ENCODE measurements at places on chromosomes 5 and 9.

- DNase-seq = peak; percentile 15
Measured at GRCh38 chr9:78035383-78035993, 3.9 kb upstream of the GNAQ start.

DNA sequence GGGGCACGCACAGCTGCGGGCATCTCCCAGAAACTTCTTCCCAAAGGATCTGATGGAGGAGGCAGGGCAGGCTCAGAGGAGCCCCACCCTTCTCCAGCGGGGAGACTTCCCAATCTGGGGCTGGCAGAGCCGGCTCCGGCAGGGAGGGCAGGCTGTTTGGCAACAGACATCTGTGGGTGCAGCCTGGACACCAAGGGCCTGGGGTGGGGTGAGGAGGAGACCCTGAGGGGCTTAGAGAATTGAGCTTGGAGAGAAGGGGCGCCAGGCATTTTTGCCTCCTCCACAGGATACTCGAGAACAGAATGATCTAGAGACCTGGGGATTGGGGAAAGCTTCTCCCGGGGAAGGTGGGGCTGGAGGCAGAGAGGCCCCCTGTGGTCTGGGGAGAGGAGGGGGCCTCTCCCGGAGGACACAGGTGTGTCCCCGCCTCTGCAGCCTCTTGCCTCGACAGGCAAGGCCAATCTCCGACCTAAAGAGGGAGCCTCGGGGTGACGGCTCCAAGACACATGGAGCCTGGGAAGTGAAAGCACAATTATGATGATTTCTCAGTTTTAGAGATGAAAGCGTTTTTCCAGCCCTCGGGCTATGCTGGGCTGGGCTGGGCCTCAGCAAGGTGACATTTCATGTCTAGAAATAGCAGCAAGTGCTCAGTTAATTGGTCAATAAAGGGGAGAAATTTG is 8.4 kb downstream of the LHX3 start:
- DNase-seq = no peak

GRCh38 chr5:130923543-130924124 is 241.4 kb downstream of the HINT1 start:
- no peak for DNase-seq

DNA sequence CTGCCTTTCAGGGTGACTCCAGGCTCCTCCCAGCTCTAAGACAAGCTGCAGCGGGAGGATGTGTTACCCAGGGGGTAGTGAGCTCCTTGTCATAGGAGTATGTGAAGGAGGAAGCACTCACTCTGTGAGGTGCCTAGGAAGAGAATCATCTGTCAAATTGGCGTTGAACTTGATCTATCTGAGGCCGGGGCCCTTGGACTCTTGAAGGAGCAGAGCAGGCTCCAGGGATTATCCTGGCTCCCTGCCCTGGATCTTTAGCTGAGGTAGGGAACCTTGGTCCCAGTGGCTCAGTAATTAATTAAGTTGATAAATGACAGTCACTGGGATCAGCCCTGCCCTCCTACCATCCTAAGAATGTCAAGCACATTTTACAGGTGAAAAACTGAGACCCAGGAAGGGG is 15.5 kb downstream of the ADGRD2 start:
- no peak for DNase-seq

DNA sequence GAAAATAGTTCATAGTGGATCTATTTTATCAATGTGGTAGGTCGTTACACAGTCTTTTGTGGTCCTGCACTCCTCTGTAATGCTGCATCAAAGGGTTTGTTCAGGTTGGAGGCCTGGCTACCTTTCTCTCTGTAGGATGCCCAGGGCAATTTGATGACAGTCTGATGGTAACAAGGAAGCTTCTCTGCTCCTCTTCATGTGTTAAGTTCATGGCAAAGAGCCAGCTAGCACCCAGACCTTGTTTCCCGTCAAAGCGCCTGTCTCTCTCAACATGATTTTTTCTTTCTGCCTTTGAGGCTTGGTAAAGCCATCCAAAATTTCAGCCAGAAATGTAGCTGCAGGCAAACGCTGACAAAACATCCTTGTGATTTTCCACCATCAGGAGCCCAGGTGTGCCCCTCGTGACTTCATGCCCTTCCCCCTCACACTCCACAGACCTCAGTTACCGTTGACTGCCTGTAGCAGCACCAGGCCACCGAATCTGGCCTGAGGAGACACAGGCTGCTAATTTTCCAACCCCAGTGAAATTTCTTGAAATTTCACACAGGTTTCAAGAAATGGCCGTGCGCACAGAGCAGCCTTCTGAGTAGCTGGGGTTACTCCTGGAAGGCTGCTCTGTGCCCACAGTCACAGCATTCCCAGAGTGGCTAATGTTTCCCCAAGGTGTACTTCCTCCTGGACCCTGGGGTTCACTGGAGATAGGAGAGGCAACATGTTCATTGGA is 292.7 kb downstream of the CWC27 start:
- no peak for DNase-seq

DNA sequence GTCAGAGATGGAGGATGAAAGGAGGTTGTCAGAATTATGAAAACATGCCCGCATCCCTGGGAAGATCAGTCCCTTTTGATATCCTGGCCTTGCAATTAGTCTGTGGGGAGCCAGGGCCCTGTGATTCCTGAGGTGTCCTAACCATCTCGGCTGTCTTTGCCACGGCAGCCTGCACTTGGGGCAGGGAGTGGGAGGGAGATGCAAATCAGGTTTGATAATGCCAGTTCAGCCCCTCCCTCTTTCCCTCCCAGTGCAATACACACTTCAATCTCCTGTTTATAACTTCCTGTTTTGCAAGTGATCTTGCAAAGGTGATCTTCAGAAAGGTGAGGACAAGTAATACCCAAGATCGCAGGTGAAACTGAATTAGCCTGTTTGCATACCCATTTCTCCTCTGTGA is 114.0 kb upstream of the ALDH1B1 start:
- DNase-seq = no peak

DNA sequence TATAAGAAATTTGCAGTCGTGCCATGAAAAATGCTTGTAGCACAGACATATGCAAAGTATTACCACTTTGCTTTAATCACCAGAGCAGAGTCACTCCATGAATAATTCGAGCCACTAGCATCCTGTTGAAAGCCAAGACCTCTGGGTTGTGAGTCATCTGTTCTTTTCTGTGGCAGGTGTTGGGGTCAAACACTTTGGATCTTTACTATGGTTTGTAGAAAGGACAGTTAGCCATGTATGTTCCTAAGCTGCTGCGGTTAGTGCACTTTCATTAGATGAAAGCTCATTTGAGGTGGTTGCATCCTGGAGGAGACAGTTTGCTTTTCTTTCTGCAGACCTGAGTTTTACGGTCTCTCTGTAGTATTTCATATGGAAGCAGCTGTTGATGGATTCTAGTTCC is 223.7 kb downstream of the DMRT2 start:
- no peak for DNase-seq

- DNase-seq = no peak
Measured at GRCh38 chr5:102807878-102808502, 52.9 kb downstream of the PAM start.

DNA sequence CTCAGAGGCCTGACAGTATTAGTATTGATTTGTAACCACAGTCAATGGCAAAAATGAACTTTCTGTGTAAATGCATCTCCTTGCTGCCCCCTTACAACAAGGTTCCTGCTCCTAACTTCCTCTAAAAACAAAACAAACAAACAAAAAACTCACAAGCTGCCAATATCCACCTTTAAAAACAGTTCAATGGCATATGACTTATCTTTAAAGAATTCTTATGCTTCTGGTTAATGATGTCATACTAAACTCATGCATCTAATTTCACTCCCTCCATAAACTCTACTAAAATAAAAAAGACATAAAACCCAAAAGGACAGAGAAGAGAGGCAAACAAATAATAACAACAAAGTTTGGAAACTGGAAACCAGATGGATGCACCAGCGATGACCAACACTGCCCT is 9.0 kb upstream of the OR1N1 start:
- DNase-seq = no peak

GRCh38 chr9:137786511-137786920 is 91.1 kb upstream of the CACNA1B start:
- DNase-seq = no peak

GRCh38 chr5:174616036-174616435 is 108.3 kb upstream of the MSX2 start:
- DNase-seq = no peak

- DNase-seq = no peak
Measured at GRCh38 chr9:71685394-71685793, 82.9 kb downstream of the CEMIP2 start.

DNA sequence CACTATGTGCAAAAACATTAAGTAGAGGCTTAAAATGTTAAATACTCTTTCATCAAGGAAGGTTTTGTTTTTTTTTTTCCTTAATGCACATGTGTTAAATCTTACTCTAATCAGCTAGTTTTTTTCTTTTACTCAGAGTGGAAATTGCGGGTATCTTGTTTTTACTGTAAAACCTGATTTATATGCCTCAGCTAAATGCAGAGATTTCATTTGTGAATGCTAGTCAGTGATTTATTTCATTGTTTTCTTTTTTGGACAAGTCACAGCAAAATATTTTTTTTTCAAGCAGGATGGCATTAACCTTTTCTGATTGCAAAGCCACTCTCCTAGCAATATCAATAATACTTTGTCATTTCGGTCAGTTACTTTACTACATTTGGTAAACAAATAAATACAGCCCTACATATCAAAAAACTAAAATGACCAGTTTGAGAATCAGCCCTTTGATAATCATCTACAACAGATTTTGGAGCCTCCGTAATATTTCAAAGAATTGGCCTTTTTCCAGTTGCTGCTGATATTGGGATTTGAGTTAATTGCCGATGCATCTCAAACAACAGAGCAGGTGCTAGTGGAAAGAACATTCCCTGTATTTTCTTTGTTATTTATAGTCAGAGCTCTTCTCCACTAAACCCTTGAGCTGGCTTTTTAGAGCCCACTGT is 579.2 kb upstream of the ZNF608 start:
- no peak for DNase-seq

- DNase-seq = no peak
Measured at GRCh38 chr9:122144836-122145591, 14.6 kb downstream of the NDUFA8 start.

GRCh38 chr9:100070104-100071041 is 28.4 kb downstream of the ERP44 start:
- no peak for DNase-seq

- no peak for DNase-seq
Measured at GRCh38 chr5:74623748-74624408, 16.6 kb downstream of the ENC1 start.

DNA sequence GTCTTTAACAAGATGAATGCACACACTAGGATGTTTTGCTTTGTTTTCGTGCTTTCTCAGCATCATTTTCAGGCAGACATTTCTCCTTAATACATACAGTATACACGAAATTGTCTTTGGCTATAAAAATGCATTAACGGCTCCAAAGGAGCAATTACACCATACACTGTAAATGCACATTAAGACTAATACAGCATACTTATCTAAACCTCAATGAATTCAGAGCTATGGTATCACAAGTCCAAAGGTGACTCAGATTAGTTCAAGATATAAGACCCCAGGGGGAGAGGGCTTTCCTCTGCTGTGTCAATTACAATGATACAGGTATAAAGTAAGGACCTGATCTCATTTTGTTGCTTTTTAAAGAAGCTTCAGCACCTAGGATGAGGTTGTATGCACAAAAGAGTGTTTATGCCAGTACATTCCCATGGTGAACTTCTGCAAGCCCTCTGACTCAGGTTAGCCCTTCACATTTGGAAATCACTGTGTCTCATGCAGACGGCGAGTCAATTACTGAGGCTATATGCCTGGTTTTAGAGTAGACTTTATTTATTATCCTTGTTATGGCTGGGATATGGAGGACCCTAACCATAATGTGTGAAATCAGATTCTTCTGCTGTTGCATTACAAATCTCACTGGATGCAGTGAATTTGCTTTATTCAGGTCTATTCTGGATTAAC is 233.3 kb downstream of the ZNF608 start:
- no peak for DNase-seq

DNA sequence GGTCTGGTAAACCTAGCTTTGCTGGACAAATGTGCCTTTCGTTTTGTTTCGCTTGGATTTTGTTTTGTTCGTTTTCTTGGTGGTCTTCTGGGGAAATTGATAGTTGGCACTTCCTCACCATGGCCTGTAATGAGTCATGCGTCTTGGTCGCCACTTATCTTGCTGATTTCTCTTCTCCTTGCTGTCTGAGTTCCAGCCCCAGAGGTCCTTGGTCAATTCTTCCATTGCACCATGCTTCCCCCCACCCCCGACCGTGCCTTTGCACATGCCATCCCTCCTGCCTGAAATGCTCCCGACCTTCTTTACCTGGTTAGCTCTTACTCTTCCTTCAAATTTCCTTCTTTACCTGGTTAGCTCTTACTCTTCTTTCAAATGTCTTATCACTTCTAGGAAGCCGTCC is 168.7 kb upstream of the MSX2 start:
- DNase-seq = no peak

DNA sequence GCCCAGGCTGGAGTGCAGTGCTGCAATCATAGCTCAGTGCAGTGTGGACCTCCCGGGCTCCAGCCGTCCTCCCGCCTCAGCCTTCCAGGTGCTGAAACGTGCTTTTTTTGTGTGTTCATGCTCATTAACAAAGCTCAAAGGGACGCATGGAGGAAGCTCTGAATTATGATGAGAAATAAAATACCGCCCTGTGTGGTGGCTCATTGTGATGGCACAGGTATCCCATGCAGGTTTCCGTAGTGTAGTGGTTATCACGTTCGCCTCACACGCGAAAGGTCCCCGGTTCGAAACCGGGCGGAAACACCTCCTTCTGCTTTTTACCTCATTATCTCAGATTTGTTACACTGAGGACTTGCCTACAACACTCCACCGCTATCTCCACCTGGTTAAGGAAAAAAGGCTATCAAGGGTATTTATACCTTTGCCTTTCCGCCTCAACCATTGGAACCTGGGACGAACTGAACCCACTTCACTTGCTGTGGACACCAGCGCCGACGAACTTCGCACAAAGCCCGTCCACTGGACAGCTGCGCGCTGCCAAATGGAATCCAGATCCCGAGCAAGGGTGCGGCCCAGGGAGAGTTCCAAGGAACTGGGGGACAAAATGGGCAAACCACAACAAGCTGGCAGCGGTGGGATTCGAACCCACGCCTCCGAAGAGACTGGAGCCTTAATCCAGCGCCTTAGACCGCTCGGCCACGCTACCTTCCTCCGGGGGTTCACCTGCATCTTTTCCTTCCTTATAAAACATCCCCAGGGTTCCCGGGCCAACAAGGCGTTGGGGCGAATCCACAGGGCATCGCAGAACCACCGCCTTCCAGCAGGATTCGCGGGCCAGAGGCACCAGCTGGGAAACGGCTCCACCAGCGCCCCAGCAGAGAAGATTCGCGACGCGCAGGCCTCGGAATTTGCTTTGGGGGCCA is 26.3 kb downstream of the OR2V2 start:
- no peak for DNase-seq

DNA sequence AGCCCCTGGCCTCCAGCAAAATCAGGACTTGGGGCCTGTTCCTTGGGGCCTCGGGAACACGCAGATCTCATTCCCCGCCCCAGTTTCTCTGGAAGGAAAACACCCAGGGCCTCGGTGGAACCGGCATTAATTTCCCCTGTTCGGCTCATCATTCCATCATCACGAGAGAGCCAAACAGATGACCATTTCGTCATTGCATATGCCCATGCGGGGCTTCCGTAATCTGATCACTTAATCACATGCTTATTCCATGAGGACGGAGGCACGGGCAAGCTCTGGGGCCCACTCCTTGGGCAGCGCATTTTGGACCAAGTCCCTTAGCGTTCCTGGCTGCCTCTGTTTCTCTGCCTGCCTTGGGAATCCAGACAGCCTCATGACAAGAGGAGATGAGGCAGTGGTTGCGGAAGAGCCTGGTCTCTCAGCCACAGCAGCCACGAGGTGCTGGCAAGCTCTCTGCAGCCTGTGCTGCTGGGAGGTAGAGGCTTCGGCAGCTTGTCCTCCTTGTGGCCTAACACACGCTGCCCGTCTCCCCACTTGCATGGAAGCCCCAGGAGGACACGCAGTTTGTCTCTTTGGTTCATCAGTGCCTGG is 65.0 kb upstream of the IER5L start:
- DNase-seq = no peak

GRCh38 chr5:122730456-122730855 is 44.4 kb upstream of the SNX2 start:
- no peak for DNase-seq

Data from stimulated activated CD8-positive, alpha-beta memory T cell treated with anti-CD3 and anti-CD28 coated beads, Interleukin-4, amount 100 ng/mL, for 4 hours (primary cell).